Stimulated activated CD8-positive, alpha-beta memory T cell treated with anti-CD3 and anti-CD28 coated beads, Interleukin-4, amount 100 ng/mL, for 4 hours (primary cell): ENCODE measurements at places on chromosomes 3 and 15.

DNA sequence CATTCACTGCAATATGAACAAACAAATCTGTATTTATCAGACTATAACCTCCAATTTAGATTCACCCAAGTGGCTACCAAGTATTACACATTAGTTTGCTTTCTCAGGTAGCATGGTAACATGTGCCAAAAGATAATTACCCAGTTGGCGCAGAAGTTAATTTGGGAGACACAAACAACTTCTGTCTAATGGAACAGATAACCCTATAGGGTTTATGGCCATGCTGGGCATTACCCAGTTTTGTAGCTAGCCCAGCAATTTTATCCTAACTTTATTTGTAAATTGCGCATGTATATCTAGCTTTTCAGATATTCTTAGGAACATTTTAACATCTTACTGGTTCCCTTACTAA, 780 bp downstream of the RPL22L1 start:
- DNase-seq, result no peak

- no peak for DNase-seq
Observed at GRCh38 chr3:188153437-188154013, 432 bp upstream of the LPP start.

GRCh38 chr3:150547045-150547741, 606 bp downstream of the EIF2A start:
- no peak for DNase-seq

- DNase-seq, result no peak
Observed at GRCh38 chr15:76588811-76589747, 252.5 kb downstream of the ISL2 start.

GRCh38 chr3:191425322-191425734, 35.6 kb upstream of the PYDC2 start:
- DNase-seq, result no peak

- DNase-seq, result no peak
Observed at GRCh38 chr15:98740295-98740694, 92.0 kb downstream of the IGF1R start.

- no peak for DNase-seq
Observed at GRCh38 chr15:66843581-66843980, 141.5 kb downstream of the SMAD6 start.

- no peak for DNase-seq
Observed at GRCh38 chr3:30847592-30847991, 46.9 kb downstream of the GADL1 start.

DNA sequence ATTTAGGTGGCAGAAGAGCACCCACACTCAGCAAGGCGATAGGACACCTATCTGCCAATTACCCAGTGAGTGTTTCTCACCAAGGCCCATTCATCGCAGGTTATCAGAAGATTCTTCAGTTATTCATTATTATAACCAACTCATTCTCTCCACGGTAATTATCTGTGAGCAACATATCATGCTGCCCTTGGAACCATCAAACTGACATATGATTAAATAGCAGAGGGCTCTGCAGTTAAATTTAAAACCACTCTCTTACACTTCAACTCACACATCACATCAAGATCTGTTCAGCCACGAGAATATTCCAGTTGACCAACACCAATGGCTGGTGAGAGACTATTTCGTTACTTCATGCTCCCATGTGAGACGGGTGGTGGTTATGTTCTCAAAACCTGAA, 489.3 kb downstream of the ERC2 start:
- DNase-seq, result no peak
